Aorta (tissue), 5 donors: ENCODE measurements at places on chromosomes 1 and 21. TPM values are rescaled to one million over a fixed set of nuclear protein-coding genes. Genes with fewer than 3 reads are reported as not detected.

ADAMTS1 gene
- total RNA-seq = 750 TPM

- DNase-seq = no peak
Observed at GRCh38 chr1:230047114-230047865, 19.7 kb upstream of the GALNT2 start.

DNA sequence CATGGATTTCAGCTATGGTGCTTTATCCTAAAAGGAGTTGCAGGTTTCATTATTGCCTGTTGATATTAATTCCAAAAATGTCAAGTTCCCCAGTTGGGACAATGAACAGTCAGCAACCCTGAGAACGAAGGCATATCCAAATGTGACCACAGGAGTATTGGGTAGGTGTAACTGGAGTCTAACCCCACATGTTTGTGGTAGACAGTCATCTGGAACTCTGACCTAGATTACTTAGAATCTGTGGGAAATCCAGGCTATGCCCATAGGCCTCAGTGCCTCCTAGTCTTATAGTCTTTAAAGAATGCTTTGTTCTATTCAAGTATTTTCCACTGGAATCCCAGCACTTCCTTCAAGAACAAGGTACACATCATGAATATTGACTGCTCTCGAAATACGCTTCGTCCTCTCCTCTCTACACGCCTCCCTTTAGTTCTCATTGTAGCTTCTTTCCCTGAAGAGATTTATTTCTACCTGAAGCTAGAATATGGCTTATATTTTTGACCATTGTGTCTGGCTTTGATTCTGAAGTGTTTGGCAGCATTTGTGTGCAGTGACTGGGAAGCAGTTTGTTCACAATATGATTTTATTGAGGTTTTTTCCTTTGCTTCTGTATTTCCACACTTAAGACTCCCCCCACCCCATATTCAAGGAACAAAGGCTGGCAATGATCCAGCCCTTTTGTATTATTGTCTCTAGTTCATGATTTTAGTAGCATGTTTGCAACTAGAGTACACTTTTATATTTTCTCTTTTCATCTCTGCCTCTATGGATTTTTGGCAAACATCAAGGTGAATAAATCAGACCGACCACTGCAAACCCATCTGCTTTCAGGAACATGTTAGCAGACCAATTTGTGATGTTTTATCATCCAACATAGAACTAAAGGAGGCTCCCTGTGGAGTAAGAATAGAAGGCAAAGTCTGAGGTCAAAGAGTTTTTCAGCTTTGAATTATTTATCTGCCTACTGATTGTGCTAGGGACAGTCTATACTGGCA is 178.6 kb downstream of the GPR52 start:
- DNase-seq = no peak

GRCh38 chr1:223747838-223748335 is 35.5 kb downstream of the CAPN2 start:
- DNase-seq = no peak

GRCh38 chr1:53731043-53731600 is 7.8 kb downstream of the GLIS1 start:
- DNase-seq = no peak

DNA sequence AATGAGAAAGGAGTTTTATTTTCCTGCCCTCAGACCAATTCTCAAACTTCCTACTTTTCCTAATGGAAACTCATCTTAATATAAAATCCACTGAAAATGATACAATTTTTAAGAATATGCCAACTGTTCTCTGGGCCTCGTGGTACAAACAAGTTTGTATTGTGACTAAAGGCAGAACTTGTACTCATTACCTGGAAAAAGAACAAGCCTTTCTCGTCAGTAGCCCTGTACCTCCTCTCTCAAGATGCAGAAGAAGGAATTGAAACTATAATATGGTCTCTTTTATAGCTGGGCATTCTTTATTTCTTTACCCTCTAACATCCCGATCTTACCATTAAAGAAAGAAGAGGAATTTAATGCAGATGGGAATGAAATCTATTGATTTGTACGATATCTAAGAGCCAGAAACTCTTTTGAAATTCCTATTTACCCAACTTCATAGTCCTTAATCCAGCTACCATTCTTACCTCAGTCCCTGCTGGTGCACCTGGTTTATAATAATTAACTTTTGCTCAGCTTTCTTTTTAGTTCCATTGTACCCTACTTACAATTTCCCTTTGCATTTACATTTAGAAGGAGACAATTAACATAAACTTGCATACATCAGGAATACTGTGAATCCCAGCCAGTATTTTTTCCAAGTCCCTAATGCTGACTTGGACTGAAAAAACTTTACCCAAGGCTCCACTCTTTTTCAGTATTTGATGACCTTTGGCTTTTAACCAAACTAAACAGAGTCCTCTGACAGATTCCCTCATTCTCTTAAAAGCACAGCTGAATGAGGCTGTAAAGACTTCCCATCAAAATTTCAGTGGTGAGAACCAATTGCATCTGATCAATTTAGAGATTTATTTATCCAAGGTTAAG is 1162.4 kb downstream of the BRINP3 start:
- DNase-seq = no peak

- no peak for DNase-seq
Observed at GRCh38 chr1:175504875-175505555, 238.4 kb downstream of the TNR start.

FCAMR gene
- not detected for total RNA-seq

- no peak for DNase-seq
Observed at GRCh38 chr1:183319051-183319450, 99.1 kb downstream of the NMNAT2 start.

DNA sequence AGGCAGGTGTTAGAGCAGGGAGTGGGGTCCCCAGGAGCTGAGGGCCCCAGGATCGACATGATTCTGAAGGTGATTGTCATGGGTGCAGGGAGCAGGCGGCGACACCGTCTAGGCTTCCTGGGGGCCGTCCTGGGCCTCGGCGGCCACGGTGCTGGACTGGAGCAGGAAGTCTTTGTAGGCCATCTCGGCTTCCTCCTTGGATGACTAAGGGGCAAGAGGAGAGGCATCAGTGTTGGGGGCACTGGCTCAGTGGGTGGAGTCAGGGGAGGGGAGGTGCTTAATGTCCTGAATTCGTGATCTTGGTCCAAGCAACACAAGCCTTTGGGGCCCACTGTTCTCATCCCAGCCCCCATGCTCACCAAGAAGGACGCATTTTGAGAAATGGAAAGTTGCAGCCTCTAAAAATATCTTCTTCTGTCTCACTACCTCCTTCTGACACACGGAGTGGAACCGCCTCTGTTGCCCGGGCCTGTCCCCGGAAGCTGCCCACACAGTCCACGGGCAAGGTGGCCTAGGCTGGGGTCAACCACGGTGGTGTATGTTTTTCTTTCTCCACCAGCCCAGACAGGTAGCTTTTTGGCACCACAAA is 8.6 kb upstream of the FCMR start:
- DNase-seq = peak; percentile 72

C1orf141 gene
- total RNA-seq = not detected

DNA sequence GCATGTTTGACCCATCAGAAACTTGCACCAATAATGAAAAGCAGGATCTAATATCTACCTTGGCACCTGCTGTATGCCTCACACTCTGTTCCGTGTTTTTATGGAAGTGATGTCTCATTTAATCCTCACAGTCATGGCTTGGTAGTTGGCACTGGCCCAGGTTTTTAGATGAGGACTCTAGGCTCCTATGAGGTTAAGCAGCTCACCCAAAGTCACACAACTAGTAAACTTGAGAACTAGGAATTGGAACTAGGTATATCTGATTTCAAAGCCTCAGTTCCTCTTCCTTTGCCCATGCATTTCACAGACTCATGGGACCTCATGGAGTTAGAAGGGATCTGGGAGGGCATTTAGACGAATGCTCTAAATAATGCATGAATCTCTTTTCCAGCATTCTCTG is 21.3 kb upstream of the TARBP1 start:
- no peak for DNase-seq

- DNase-seq = no peak
Observed at GRCh38 chr1:210597555-210598134, 268.9 kb downstream of the HHAT start.
